ENCODE measurements at places on chromosomes 2 and 18.

DNA sequence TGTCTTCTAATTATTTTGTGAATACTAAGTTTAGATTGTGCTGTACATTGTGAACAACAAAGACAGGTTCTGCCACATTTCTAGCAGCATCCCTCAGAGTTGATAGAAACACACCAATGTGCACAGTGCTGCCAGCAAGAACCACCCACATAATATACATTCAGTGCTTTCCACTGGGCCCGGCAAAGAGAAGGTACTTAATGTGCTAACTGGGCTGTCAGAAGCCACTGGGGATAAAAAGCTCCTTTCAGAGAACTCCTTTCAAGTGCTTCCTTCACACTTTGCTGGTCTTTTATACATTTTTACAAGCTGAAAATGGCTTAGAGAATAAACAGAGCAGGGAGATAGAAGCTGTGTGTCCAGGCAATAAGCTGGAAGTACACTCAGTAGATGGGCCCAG is 58.0 kb upstream of the CAPN13 start:
- no peak for DNase-seq

DNA sequence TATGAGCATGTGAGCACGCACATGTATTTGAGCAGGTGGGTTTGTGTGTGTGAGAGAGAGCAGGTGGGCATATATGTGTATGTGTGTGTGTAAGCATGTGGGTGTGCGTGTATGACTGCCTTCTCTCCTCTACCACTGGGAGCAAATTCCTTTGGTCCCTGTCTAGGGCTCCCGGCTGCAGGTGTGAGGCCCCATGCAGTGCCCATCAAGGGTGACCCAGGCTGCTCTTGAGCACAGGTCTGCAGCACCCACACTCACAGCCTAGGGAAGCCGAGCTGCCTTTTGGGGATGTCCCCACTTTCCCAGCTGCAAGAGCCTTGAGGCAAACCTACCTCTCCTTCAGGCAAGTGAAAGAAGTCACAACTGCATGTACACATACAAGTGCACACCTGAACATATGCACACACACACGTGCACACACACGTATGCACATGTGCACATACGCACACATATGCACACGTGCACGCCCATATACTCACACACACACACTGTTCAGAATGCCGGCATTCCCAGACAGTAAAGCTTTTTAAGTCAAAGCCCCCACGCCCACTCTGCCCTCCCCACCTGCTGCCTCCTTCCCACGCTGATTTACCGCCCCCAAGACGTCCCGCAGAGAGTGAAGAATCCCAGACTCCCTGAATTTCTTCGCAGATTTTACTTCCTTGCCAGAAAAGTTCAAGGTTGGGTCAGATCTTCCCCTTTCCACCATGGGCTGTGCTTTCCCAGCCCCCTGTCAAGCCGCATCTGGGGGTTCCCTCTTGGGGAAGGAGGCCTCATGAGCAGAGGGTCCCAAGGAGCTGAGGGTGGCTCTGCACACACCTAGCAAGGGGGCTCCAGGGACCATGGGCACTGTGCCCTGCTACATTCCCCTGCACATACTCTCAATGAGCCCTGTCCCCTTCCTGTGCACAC is 170.6 kb downstream of the TWIST2 start:
- DNase-seq, result no peak

- no peak for DNase-seq
These were observed 33.8 kb upstream of the HAAO start for GRCh38 chr2:42826231-42826630.

- DNase-seq, result no peak
These were observed 229.1 kb downstream of the MYCN start for GRCh38 chr2:16169381-16169960.

GRCh38 chr2:19496646-19497045 is 138.2 kb upstream of the OSR1 start:
- no peak for DNase-seq

DNA sequence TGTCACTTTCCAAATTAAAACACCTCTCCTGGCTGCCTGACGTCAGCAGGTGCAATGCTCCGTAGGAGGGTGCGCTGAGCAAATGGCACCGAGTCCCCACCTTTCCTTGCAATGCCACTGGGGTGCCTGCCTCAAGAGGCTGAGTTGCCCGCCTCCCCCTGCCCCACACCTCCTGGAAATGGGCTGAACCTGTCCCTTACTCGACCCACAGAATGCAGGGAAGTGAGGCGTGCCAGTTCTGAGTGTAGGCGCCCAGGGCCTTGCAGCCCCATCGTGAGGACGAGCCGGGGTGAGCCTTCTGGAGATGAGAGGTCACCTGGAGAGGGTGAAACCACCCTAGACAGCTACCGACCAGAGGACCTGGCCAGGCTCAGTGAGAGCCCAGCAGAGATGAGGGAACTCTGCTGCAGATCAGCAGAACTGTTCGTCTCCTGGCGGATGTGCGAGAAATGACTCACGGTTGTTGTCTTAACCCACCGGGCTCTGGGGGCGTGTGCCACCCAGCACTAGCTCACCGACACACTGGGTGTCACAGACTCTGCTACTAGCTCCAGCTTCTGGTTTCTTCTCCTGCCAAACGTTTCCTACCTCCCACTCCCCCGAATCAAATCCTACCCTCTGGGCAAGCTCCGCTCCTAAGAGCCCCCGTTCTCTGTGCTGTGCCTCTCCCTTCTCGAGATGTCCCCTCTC is 168.7 kb upstream of the HDAC4 start:
- no peak for DNase-seq
